ENCODE measurements at places on chromosomes 7 and 10. TPM values are rescaled to one million over a fixed set of nuclear protein-coding genes. Genes with fewer than 3 reads are reported as not detected.

Gene HPSE2
- total RNA-seq, result not detected

Gene CDC14C
- total RNA-seq, result not detected

Gene GATA3
- total RNA-seq, result 23.5 TPM

GRCh38 chr10:73979141-73979808 lies 18.6 kb upstream of the VCL start:
- no peak overlapping the region for H3K4me3 ChIP-seq
- H3K4me1 ChIP-seq, result peaks cover 16% of the 10 kb centered on the region
- DNase-seq, result no peak
- H3K27me3 ChIP-seq, result no peaks in the 10 kb centered on the region

- H3K27me3 ChIP-seq, result no peaks in the 10 kb centered on the region
- H3K4me3 ChIP-seq, result no peak overlapping the region
- H3K4me1 ChIP-seq, result peaks cover 68% of the 10 kb centered on the region
Observed at GRCh38 chr10:27526242-27526641, 22.1 kb downstream of the RAB18 start.

DNA sequence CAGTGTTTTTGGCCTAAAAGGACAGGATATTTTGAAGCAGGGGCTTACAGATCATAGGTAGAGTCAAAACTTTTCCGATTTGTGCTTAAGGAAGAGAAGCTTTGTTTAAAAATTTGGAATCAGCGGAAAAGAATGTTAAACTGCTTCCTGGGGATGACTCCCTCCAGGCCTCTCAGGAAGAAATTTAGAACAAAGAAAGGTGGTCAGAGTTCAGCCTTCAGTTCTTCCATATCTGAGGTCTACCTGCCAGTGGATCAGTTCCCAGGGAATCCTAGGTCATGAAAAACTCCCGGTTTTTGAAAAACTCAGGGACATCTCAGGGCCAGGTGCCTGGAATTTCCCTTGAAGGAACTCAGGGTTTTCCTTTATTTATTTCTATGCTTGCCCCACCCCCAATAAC lies 100.3 kb downstream of the MCU start:
- peaks cover 13% of the 10 kb centered on the region for H3K4me1 ChIP-seq
- H3K36me3 ChIP-seq, result peaks cover 3% of the 10 kb centered on the region
- no peak overlapping the region for H3K4me3 ChIP-seq

DNA sequence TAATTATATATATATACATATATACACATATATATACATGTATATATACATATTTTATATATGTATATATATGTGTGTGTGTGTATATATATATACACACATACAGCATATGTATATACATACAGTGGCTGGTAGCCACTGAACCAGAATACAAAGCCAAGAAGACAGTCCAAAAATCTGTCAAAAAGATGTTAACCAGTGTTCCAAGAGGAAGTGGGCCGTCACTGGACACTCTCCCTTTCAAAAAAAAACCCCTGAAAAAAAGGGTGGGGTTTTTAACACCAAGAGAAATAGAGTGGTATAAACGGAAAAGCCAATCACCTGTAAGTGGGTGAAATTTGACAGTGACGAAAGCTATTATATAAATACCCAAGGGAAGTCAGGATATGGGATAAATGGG lies 31.1 kb upstream of the C1GALT1 start:
- peaks cover 17% of the 10 kb centered on the region for H3K4me1 ChIP-seq
- peaks cover 2% of the 10 kb centered on the region for H3K36me3 ChIP-seq
- DNase-seq, result no peak
- no peak overlapping the region for H3K4me3 ChIP-seq
- H3K27me3 ChIP-seq, result no peaks in the 10 kb centered on the region

GRCh38 chr7:146889806-146890555 lies 773.4 kb downstream of the CNTNAP2 start:
- no peak overlapping the region for H3K4me3 ChIP-seq
- H3K27ac ChIP-seq, result no peak overlapping the region
- DNase-seq, result no peak
